ENCODE measurements at places on chromosomes 2 and 18.

DNA sequence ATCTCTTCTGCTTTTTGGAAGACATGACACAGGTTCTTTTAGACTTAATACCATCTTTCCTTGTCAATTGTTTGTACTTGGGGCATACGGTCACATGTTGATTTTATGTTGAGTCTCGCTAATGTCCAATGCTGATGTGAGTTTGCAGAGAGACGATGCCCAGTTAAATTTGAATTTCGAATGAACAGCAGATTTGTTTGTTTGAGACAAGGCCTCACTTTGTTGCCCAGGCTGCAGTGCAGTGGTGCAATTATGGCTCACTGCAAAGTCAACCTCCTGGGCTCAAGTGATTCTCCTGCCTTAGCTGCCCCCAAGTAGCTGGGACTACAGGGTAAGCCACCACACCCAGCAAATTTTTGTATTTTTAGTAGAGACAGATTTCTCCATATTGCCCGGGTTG lies 473.5 kb downstream of the RIT2 start:
- no peaks in the 10 kb centered on the region for H3K36me3 ChIP-seq
- H3K27ac ChIP-seq = no peak overlapping the region
- no peaks in the 10 kb centered on the region for H3K27me3 ChIP-seq

DNA sequence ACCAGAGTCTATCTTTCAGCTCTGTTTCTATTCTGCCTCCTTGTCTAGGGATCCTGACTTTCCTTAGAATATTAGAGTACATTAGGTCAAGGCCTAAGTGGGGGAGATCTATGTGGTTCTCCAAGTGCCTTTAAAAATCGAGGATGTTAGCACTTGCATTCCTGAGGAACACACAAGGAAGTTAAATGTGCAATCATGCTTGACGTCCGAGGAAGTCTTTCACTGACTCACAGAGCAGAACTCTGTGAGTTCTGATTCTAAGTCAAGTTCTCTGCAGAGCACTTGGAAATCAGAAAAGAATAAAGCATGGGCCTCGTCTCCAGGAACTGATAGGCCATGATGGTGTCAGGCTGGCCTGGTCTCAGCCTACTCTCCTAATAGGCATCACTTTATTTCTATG lies 17.2 kb downstream of the FHOD3 start:
- H3K4me3 ChIP-seq = no peak overlapping the region
- peaks cover 25% of the 10 kb centered on the region for H3K27me3 ChIP-seq
- H3K4me1 ChIP-seq = no peaks in the 10 kb centered on the region
- DNase-seq = no peak
- peaks cover 1% of the 10 kb centered on the region for H3K36me3 ChIP-seq
- no peak overlapping the region for H3K27ac ChIP-seq

GRCh38 chr2:36708041-36708741 lies 11.7 kb downstream of the VIT start:
- H3K27me3 ChIP-seq = peaks cover 10% of the 10 kb centered on the region
- no peak overlapping the region for H3K27ac ChIP-seq
- H3K4me1 ChIP-seq = no peaks in the 10 kb centered on the region
- DNase-seq = no peak
- H3K4me3 ChIP-seq = no peak overlapping the region
- H3K36me3 ChIP-seq = no peaks in the 10 kb centered on the region

GRCh38 chr2:10397878-10398277 lies 50.2 kb downstream of the ODC1 start:
- no peak overlapping the region for H3K4me3 ChIP-seq
- H3K27ac ChIP-seq = no peak overlapping the region
- peaks cover 38% of the 10 kb centered on the region for H3K4me1 ChIP-seq
- H3K36me3 ChIP-seq = peaks cover 18% of the 10 kb centered on the region

DNA sequence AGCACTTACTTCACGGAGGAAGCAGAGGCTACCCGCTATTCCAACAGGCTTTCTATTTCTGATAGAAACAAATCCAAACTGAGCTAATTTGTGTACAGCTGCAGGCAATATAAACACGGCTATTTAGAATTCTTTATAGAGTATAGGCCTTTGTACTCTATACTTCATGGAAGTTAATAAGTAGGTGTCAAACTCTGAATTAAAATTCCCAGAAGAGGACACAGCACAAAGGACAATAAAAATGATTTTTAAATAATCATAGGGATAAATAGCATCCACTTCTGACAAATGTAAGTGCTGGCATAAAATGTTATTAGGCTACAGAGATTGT lies 261.5 kb downstream of the AFF3 start:
- no peak for DNase-seq
- H3K36me3 ChIP-seq = no peaks in the 10 kb centered on the region
- H3K4me3 ChIP-seq = no peak overlapping the region
- no peak overlapping the region for H3K27ac ChIP-seq

GRCh38 chr2:215915441-215915840 lies 97.9 kb downstream of the MREG start:
- H3K4me3 ChIP-seq = no peak overlapping the region
- no peak overlapping the region for H3K27ac ChIP-seq
- no peak for DNase-seq
- H3K27me3 ChIP-seq = peaks cover 17% of the 10 kb centered on the region
- H3K36me3 ChIP-seq = no peaks in the 10 kb centered on the region
